ENCODE measurements at places on chromosomes 7 and 10.

DNA sequence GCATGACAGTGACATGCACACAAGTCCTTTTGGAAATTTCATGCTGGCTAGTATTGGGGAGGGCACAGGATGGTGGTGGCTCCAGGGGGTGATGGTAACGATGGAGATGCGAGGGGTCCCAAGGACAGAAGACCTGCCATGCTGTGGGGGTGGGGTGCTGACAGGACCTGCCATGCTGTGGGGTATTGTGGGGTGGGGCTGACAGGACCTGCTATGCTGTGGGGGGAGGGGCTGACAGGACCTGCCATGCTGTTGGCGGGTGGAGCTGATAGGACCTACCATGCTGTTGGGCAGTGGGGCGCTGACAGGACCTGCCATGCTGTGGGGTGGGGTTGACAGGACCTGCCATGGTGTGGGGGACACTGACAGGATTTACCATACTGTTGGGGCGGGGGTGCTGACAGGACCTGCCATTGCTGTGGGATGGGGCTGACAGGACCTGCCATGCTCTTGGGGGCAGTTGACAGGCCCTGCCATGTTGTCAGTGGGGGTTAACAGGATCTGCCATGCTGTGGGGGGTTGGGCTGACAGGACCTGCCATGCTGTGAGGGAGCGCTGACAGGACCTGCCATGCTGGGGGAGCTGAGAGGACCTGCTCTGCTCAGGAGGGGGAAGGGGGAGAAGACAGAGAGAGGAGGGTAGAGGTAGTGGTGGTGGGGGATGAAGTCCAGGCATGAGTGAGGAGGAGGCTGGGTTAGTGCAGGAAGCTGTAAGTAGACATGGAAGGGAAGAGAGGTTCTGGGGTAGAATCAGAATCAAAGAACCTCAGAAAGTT is 36.2 kb upstream of the RET start:
- DNase-seq: peak; percentile 75

GRCh38 chr10:30600005-30600404 is 29.5 kb downstream of the LYZL2 start:
- no peak for DNase-seq

GRCh38 chr10:969473-970150 is 18.6 kb upstream of the GTPBP4 start:
- DNase-seq: no peak

GRCh38 chr10:119409906-119410305 is 132.6 kb downstream of the RGS10 start:
- DNase-seq: no peak

GRCh38 chr10:63286340-63286739 is 153.2 kb downstream of the NRBF2 start:
- no peak for DNase-seq

GRCh38 chr7:2860627-2861133 is 16.6 kb upstream of the GNA12 start:
- DNase-seq: no peak

DNA sequence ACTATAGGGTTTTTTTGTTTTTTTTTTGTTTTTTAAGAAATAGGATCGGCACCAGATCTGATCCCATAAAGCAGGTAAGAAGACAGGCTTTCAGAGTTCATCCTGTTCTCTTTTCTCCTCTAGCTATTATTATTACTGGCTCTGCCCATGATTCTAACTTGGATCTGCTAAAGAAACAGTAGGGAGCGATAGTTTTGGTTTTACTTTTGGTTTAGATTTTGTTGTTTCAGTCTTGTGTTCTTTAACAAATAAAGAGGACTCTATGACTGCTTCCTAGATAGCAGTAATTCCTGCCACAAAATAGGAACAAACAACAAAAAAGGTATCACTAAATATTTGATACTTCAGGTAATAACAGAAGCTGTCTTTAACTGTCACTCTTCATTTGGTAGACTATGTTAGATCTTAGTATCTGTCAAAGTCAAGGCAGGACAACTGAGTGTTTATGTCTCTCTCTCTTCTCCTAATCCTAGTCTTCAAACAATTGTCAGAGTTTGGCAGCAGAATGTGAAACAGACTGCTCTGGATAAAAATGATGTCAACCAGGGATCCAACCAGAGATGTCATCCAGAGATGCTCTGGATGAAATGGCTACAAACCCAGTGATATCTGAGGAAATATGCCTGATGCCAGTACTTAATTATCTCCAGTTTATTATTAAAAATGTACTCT is 99.8 kb downstream of the KMT2C start:
- no peak for DNase-seq

- no peak for DNase-seq
Measured at GRCh38 chr10:15237351-15237750, 68.9 kb upstream of the NMT2 start.

DNA sequence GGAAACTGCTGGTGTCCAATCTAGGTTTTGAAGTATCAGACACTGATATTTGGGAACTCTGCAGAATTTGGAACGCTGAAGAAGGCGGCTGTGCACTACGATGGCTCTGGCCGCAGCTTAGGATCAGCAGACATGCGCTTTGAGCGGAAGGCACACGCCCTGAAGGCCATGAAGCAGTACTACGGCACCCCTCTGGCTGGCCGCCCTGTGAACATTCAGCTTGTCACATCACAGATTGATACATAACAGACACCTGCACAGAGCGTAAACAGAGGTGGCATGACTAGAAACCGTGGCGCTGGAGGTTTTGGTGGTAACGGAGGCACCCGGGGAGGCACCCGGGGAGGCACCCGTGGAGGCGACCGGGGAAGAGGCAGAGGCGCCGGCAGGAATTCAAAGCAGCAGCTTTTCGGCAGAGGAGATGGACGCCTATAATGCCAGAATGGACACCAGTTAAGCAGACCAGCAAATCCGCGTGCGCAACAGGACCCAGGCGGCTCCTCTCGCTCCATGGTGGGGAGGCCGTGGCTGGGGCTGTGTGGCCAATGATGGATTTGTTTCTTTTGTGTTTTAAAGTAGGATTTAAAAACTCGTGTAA is 22.2 kb upstream of the CCL24 start:
- no peak for DNase-seq

- no peak for DNase-seq
Measured at GRCh38 chr7:141097430-141097829, 23.6 kb downstream of the TMEM178B start.

DNA sequence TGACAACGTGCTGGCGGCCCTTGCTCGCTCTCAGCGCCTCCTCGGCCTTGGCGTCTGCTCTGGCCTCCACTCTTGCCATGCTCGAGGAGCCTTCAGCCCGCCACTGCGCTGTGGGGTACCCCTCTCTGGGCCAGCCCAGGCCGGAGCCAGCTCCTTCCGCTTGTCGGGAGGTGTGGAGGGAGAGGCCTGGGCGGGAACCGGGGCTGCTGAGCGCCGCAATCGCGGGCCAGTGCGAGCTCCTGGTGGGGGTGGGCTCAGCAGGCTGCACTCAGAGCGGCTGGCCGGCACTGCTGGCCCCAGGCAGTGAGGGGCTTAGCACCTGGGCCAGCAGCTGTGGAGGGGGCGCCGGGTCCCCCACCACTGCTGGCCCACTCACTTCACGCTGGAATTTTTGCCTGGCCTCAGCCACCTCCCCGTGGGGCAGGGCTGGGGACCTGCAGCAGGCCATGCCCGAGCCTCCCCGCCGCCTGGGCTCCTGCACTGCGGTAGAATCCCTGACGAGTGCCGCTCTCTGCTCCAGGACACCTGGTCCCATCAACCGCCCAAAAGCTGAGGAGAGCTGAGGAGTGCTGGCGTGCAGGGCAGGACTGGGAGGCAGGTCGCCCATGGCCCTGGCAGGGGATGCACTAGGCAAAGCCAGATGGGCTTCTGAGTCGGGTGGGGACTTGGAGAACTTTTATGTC is 372.2 kb upstream of the NRG3 start:
- DNase-seq: no peak

DNA sequence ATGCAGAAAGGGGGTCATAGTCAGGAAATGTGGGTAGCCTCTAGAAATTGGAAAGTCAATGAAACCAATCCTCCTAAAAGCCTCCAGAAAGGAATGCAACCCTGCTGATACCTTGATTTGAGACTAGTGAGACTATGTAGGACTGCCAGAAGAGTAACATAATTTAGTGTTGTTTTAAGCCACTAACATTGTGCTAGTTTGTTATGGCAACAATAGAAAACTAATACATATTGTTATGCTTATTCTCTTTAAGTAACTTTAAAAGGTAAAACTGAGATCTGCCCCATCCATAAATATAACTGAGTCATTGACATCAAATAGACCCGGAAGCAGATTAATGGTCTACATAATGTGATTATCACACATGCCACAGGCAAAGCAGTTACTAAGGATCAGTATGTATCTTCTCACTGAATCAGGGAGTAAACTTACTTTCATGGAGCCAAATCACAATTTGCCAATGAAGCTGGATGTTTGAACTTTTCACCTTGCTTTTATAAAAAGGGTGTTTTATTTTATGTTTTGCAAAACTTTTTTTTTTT is 146.4 kb upstream of the TMEM106B start:
- no peak for DNase-seq

- no peak for DNase-seq
Measured at GRCh38 chr10:78759456-78760120, 309.2 kb upstream of the ZMIZ1 start.

Measured in osteocyte (in vitro differentiated cells).